Activated CD8-positive, alpha-beta memory T cell treated with anti-CD3 and anti-CD28 coated beads for 4 hours (primary cell): ENCODE measurements at places on chromosomes 5 and 9.

GRCh38 chr5:108696951-108697715 lies 50.6 kb upstream of the FER start:
- DNase-seq, result no peak

DNA sequence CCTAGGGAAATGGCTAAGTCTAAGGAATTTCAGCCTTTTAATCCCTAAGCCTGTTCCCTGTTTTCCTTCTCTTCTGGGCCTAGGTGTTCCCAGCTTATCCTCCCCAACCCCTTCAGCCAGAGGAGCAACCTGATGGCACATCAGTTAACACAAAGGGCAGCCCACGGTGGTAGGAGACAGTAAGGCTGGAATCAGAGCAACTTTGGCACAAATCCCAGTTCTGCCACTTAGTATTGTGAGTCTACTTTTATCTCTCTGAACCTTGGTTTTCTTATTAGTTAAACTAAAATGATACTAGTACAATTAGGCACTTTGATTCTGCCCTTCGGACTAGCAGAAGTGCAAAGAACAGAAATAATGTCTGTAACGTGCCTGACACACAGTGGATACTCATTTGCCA lies 246.8 kb downstream of the SAXO1 start:
- no peak for DNase-seq

DNA sequence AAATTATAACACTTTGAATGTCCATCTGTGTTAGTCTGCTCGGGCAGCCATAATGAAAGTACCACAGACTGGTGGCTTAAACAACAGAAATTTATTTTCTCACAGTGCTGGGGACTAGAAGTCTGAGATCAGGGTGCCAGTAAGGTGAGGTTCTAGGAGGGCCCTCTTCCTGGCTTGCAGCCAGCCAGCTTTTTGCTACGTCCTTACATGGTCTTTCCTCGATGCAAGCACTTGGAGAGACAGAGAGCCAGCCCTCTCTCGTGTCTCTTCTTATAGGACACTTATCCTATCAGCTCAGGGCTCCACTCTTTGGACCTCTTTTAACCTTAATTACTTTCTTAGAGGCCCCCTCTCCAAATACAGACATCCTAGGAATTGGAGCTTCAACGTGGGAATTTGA lies 351.8 kb downstream of the SPOCK1 start:
- no peak for DNase-seq

DNA sequence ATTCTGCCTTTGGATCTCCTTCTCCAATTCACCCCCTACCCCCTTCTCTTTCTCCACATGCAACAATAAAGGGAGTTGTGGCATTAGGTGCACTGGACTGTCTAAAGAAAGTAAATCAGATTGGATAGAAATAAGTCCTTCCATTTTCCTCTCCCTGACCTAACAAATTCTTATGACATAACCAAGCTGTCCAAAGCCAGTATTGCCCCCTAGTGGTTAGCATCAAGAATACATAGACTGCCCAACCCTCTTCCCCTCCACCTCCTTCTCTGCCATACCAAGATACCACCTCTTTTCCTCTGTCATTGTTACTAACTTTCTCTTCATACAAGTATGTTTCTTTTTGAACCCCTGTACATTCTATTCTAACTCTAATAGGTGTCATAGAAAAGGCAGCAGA lies 45.7 kb downstream of the PPARGC1B start:
- no peak for DNase-seq

DNA sequence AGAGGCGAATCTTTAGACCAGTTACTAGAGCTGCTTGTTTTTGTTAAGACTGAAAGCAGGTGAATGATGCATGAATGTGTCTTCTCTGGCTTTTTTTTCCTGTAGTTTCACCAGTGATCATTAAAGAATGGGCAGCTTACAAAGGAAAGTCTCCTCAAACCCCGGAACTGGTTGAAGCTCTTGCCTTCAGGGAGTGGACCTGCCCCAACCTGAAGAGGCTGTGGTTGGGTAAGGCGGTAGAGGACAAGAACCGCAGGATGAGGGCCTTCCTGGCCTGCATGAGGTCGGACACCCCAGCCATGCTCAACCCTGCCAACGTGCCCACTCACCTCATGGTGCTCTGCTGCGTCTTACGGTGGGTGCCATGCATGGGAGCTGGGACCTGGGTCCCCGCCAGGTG lies 33.3 kb upstream of the PHF2 start:
- no peak for DNase-seq

DNA sequence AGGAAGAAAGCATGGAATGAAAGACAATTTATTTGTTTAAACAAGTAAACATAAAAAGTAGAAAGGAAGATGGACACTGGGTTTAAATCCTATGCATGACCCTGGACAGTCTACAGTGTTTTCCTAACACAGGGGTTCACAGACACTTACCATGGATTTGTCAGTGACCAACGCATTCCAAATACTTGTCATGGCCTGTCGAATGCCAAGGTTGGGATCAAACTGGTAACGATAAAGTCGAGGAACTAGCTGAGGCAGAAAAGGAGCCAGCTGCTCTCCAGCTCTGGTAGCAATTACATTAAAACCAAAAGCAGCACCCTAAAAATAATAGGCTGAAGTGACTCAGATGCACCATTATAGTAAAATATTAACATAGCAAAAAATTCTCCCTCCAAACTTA lies 59.4 kb upstream of the OR2K2 start:
- DNase-seq, result no peak

GRCh38 chr5:167802755-167803431 lies 488.6 kb upstream of the WWC1 start:
- no peak for DNase-seq

DNA sequence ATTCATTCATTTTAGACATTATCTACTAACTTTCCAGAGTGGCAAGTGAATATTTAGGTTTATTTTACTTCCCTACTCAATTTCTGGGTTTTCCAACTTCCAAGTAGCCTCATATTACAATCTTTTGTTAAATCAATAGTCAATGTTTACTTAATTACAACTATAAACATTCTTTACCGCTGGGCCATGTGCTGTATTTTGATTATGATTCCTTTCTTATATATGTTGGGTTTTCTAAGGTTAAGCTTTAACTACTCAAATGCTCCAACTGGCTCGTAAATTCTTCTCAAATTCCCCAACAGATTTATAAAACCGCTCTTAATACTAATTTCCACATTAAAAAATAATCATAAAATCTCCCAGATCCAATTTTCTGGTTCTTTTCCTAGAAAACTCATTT lies 110.1 kb upstream of the ABCA1 start:
- no peak for DNase-seq

- no peak for DNase-seq
These were observed 38.0 kb upstream of the LRRC14B start for GRCh38 chr5:153256-153655.

- DNase-seq, result no peak
These were observed at the start of gene TYRP1 for GRCh38 chr9:12693141-12693540. TSS of gene TYRP1 (plus strand) at chr9:12693385. CDS start at chr9:12693997, 612 bp downstream.

GRCh38 chr9:14831661-14832060 lies 78.6 kb downstream of the FREM1 start:
- no peak for DNase-seq

DNA sequence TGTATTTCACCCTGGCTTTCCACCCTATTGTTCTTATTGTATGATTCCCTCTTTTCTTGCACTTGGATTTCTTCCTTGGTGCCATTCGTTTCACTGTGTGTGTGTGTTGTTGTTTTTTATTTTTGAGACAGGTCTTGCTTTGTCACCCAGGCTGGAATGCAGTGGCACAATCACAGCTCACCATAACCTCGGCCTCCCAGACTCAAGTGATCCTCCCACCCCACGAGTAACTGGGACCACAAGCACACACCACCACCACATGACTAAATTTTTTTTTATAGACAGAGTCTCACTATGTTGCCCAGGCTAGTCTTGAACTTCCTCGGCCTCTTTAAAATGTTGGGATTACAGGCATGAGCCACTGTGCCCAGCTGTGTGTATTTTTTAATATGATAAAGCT lies 72.0 kb downstream of the MLLT3 start:
- no peak for DNase-seq

- no peak for DNase-seq
These were observed 187.1 kb downstream of the KDM4C start for GRCh38 chr9:6944896-6945295.

GRCh38 chr5:82494942-82495341 lies 216.8 kb upstream of the RPS23 start:
- DNase-seq, result no peak

DNA sequence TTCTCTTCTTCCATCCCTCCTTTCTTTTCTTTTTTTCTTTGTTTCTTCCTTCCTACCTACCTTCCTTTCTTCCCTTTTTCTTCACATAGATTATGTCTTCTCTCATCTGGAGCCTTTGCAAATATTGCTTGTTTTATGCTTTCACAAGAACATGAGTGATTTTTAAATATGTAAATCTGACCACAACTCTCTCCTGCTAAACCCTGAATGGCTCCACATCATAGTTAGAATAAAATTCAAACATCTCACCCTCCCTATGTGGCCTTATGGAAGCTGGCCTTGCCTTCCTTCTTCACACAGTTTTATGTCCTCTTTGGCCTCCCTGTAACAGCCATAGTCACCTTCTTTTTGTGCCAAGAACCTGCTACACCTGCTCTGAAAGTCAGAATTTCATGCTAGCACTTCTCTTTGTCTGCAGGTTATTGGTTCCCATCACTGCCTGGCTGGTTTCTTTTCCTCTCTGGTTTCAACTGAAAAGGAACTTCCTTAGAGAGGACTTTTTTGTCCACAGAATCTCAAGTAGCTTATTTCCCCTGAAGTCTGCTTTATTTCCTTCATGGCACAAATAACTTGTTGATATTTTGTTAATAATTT lies 114.3 kb upstream of the TNC start:
- DNase-seq, result no peak

DNA sequence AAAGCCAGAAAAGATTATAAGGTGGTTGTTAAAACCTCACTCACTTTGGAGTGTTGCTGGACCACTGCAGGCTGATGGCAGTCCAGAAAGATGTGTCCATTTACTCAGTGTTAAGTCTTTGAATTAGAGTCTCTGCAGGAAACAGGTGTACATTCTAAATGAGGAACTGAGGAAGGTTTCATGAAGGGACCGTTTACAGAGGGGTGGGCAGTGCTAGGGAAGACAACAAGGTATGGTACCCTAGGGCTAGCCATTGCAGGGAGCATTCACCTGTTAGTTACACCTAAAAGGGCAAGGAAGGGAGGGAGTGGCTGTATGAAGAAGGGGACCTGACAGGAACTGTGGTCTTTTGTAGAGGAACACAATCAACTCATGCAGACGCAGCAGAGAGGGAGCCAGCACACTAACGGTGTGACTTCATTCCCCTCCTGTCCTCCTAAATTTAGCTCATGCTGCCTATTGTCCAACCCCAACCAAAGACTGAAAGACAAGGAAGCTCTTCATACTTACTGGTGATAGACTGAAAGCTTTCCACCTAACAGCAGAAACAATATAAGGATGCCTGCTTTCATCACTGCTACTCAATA lies 32.2 kb upstream of the PAX5 start:
- no peak for DNase-seq

GRCh38 chr5:140134277-140134935 lies 8.7 kb downstream of the IGIP start:
- no peak for DNase-seq

DNA sequence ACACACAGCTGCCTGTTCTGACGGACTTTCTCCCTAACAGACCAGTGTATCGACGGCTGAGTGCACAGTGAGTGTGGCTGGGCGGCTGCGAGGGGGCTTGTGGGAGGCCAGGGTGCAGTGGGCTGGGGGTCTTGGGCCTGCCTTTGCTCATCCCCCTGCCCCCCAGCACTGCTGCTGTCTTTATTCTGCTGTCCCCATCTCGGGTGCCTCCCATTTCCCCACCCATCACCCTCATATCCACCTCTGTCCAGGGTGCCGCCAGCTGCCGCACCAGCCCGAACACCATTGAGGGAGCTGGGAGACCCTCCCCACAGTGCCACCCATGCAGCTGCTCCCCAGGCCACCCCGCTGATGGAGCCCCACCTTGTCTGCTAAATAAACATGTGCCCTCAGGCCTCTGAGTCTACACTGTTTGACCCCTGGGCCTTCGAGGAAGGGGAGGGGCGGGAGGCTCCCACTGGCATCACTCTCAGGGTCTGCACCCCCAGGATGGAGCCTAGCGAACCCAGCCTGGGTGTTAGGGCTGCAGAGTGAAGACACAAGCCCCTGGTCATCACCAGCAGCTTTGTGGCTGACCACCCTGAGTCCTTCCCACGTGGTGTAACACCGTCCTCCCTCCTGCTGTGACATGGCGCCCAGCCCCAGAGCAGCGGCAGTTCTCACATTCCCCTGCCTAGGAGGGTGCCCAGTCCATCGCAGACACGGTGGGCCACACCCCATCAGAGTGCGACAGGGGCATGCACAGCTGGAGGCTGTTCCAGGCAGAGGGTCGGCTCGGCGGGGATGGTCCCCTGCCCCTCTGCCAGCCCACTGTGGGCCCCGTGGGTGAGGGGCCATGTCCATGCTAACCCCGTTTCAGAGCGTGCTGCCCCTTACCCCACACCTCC lies 4.0 kb downstream of the LCN2 start:
- DNase-seq, result no peak

DNA sequence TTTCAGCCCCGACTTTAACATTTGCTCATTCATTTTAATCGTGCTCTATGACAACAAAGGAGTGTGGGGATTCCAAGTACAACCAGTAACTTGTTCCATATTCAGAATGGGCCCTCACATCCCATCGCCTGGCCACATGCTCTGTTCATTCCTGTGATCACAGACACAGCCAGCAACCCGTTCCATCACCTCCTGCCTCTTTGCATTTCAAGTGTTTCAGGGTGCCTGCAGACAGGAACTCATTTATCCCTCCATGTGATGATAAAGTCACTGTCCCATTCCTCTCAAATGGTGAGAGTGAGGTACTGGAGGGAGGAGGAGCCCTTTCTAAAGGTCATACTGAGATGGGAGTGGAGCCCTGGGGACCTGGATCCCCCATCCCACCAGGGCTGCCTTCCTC lies 571.1 kb downstream of the MAT2B start:
- no peak for DNase-seq

- DNase-seq, result no peak
These were observed 243.1 kb upstream of the PANK3 start for GRCh38 chr5:168822248-168822744.

- no peak for DNase-seq
These were observed 34.9 kb downstream of the BARX1 start for GRCh38 chr9:93920131-93920800.

DNA sequence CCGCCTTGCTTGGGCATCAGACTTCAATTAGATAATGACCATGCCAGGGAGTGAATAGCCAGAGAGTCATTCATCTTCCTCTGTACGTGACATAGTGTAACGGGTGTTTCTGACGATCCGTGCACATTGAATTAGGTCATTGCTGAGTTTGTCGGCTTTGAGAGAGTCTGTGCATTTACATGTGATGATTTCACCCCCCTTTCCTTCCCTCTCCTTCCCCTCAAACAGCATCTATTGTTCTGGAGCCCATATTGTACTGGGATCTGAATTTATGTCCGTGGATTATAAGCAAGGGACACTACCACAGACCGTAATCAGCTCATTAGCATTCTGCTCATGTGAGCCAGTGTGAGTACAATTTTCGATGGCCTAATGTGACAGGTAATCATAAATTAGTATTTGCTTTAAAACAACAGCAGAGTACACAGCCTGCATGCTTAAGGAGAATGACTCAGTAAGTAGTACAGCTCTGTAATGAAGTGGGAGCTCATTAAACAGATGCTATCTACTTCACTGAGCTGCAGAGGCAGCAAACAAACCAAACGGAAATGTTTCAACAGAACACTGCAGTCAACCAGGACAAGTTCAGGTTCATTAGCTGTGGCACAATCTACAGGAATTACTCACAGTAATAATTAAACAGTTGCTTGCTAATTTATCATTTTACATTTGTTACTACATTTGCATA lies 302.1 kb downstream of the CSNK1G3 start:
- no peak for DNase-seq
